Posterior vena cava (tissue), 2 donors: ENCODE measurements at places on chromosomes 5 and 9. TPM values are rescaled to one million over a fixed set of nuclear protein-coding genes. Genes with fewer than 3 reads are reported as not detected.

The LHX3 gene
- total RNA-seq, result not detected

The IL13 gene
- total RNA-seq, result not detected

The CAMK2A gene
- total RNA-seq, result 0.29 TPM

The DRD1 gene
- total RNA-seq, result 0.29 TPM

The IFNA8 gene
- not detected for total RNA-seq

The KIF24 gene
- total RNA-seq, result 0.74 TPM

The ZNF658 gene
- total RNA-seq, result 4.3 TPM

The HSPB3 gene
- 25.5 TPM for total RNA-seq

The SH3RF2 gene
- 4.5 TPM for total RNA-seq

The RALGPS1 gene
- 7.8 TPM for total RNA-seq

The KCTD16 gene
- 0.46 TPM for total RNA-seq
